ENCODE measurements at places on chromosomes 2 and 18.

GRCh38 chr2:126507425-126507911 is 148.5 kb upstream of the GYPC start:
- DNase-seq = no peak

- no peak for DNase-seq
Observed at GRCh38 chr18:36610661-36611060, 218.1 kb downstream of the TPGS2 start.

GRCh38 chr2:27723372-27724144 is 48.0 kb upstream of the MRPL33 start:
- no peak for DNase-seq

DNA sequence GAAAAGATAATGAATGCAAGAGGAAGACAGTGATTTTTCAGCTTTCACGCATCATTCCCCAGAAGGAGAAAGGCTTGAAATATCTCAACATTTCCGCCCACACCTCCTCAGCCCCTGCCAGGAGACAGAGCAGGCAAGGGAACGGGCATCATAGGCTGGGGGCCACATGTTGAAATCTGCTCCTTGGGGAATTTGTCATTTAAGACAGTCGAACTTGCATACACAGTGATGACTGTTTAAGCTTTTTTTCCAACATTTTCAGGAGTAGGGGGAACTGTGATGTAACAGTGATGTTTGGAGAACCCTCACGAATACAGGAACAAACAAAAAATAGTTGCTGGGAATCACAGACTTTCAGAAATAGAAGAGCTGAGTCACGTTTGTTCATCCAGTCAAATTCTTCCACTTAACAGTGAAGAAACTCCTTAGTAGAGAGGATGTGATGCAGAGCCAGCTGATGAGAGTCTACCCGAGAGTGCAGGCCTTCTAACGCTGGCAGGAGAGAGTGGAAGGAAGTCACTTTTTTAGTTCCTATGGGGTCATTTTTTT is 266.8 kb downstream of the ALPK2 start:
- no peak for DNase-seq

- DNase-seq = no peak
Observed at GRCh38 chr2:168145426-168146310, 101.7 kb downstream of the STK39 start.
